ENCODE measurements at places on chromosomes 7 and 10. TPM values are rescaled to one million over a fixed set of nuclear protein-coding genes. Genes with fewer than 3 reads are reported as not detected.

The NANOS1 gene
- total RNA-seq, result 0.52 TPM

The ATOH7 gene
- total RNA-seq, result 0.05 TPM

The RAB19 gene
- 2.5 TPM for total RNA-seq

The NOD1 gene
- total RNA-seq, result 4.3 TPM

Data from thymus (tissue), 14 donors.